Endodermal cell (in vitro differentiated cells): ENCODE measurements at places on chromosomes 2 and 18. TPM values are rescaled to one million over a fixed set of nuclear protein-coding genes. Genes with fewer than 3 reads are reported as not detected.
A peak's percentile ranks its signal among the peaks of the same experiment; 100 is the strongest.

DNA sequence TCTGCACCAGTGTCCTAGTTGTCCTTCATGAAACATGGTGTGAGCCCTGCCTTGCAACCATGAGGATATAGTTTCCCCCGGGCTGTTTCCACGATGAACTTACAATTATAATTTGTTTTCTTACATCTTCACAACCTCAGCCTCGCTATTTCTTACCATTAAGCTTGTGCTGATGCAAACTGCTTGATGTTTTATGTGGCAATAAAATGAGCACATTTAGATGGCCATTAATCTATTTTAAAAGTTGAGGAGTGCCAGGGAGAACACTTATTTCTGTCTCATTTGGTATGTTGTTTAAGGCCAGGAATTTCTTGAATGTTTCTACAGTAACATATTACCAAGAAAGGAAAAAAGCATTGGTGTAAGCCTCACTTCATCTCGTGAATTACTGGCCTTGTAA lies 214.5 kb upstream of the SLC8A1 start:
- DNase-seq: no peak
- H3K4me1 ChIP-seq: no peaks in the 10 kb centered on the region
- no peak overlapping the region for H3K4me3 ChIP-seq
- H3K27me3 ChIP-seq: no peaks in the 10 kb centered on the region
- no peaks in the 10 kb centered on the region for H3K36me3 ChIP-seq

DNA sequence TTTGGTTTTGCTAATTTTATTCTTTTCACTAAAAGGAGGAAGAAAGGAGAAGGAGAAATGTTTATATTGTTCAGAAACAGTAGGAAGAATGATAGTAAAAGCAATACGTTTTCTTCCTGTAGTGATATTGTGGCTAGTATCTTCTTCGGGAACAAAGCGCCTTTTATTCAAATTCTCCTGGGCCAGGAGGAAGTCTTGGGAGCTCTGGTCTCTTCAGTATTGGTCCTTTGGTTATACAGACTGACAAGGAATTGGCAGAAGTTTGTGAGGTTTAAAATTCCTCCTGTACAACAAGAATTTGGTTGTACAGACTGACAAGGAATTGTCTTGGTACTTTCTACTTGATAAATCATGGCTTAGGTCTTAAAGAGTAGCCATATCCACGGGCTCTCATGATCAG lies 9.9 kb downstream of the GIGYF2 start:
- H3K4me1 ChIP-seq: no peaks in the 10 kb centered on the region
- peaks cover 51% of the 10 kb centered on the region for H3K36me3 ChIP-seq
- no peak overlapping the region for H3K27ac ChIP-seq
- no peaks in the 10 kb centered on the region for H3K27me3 ChIP-seq
- DNase-seq: no peak

DNA sequence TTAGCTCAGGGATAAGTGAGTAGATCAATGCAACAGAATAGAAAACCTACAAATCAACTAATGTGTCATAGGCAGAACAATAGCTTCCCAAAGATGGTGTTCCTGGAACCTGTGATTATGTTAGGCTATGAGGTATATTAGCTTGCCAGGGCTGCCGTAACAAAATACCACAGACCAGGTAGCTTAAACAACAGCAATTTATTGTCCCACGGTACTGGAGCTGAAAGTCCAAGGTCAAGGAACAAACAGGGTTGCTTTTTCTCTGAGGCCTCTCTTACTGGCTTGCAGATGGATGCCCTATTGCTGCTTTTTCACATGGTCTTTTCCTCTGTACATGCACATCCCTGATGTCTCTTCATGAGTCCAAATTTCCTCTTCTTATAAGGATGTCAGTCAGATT lies 354.9 kb downstream of the TNS1 start:
- H3K4me3 ChIP-seq: no peak overlapping the region
- no peak for DNase-seq
- H3K4me1 ChIP-seq: peaks cover 8% of the 10 kb centered on the region
- no peaks in the 10 kb centered on the region for H3K36me3 ChIP-seq

- peak overlapping the region; percentile 49 for H3K27ac ChIP-seq
- no peaks in the 10 kb centered on the region for H3K27me3 ChIP-seq
- DNase-seq: no peak
- peak overlapping the region; percentile 73 for H3K4me3 ChIP-seq
- H3K4me1 ChIP-seq: no peaks in the 10 kb centered on the region
- H3K36me3 ChIP-seq: peaks cover 21% of the 10 kb centered on the region
Observed at GRCh38 chr18:13676471-13676870, 49.9 kb downstream of the FAM210A start.

DNA sequence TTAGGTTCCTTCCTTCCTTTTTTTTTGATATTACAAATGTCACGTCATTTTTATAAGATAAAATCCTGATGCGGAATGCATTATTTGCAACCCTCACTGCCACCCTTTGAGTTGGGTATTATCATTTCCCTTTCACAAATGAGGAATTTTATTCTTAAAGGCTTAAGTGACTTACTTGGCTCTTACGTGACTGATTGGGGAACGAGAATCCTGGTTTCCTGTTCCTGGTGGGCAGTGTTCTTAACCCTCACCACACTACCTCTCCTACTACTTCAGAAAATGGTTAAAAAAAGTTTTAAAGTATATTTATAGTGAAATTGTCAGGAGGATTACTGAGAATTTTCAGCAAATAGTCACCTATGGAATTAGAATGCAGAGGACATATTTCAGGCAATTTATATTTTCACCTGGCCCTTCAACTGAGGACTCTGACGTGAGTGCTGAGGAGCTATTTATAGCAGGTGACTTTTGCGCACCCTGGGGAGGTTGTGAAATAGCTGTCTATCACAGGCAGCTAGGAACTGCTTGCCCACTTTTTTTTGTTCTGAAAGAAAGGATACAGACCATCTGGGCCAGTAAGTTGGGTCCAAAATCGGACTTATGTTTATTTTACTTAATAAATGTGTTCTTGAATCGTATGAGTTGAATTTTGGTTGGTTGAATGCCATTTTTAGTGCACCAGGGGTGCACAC lies 18.7 kb upstream of the RASGRP3 start:
- no peaks in the 10 kb centered on the region for H3K4me1 ChIP-seq
- H3K27me3 ChIP-seq: no peaks in the 10 kb centered on the region
- H3K36me3 ChIP-seq: no peaks in the 10 kb centered on the region

- no peak overlapping the region for H3K27ac ChIP-seq
- no peak for DNase-seq
- H3K4me1 ChIP-seq: no peaks in the 10 kb centered on the region
- no peak overlapping the region for H3K4me3 ChIP-seq
- H3K27me3 ChIP-seq: no peaks in the 10 kb centered on the region
Observed at GRCh38 chr2:95329891-95330793, 33.0 kb downstream of the KCNIP3 start.

DNA sequence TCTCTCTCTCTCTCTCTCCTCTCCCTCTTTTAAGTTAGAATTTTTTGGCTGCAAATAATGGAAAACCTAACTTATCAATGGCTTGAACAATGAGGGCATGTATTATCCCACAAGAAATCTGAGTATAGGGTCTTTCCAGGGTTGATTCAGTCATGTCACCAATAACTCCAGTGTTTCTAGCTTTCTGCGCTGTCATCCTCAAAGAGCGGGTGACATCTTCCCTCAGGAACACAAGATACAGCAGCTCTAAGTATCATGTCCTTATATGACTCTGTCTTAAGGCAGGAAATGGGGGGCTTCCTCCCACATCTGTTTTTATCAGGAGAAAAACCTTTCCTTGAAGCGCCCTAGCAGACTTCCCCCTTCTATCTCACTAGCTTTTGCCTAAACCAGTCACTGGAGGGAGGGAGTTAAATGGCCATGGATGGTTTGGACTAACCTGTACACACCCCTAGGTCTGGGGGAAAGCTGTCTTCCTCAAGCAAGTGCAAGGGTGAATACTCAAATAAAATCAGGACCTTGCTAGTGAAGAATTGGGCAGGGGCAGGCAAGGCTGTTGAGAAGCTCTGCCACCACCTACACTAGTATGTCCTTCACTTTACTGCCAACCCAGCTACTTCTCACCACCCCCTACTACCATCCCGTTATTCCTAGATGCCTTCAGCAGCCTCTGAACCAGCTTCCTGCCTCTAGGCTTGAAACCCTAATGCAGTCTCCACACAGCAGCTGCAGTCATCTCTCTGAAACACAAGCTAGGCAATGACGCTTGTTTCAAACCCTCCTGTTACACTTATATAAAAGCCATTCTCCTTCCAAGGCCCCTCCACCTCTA lies 7.5 kb upstream of the TUBA4A start:
- no peak overlapping the region for H3K27ac ChIP-seq
- H3K36me3 ChIP-seq: no peaks in the 10 kb centered on the region
- DNase-seq: no peak
- no peak overlapping the region for H3K4me3 ChIP-seq
- peaks cover 27% of the 10 kb centered on the region for H3K27me3 ChIP-seq

- H3K36me3 ChIP-seq: no peaks in the 10 kb centered on the region
- H3K27me3 ChIP-seq: no peaks in the 10 kb centered on the region
- no peak for DNase-seq
Observed at GRCh38 chr18:8769509-8770095, 64.2 kb downstream of the MTCL1 start.

DNA sequence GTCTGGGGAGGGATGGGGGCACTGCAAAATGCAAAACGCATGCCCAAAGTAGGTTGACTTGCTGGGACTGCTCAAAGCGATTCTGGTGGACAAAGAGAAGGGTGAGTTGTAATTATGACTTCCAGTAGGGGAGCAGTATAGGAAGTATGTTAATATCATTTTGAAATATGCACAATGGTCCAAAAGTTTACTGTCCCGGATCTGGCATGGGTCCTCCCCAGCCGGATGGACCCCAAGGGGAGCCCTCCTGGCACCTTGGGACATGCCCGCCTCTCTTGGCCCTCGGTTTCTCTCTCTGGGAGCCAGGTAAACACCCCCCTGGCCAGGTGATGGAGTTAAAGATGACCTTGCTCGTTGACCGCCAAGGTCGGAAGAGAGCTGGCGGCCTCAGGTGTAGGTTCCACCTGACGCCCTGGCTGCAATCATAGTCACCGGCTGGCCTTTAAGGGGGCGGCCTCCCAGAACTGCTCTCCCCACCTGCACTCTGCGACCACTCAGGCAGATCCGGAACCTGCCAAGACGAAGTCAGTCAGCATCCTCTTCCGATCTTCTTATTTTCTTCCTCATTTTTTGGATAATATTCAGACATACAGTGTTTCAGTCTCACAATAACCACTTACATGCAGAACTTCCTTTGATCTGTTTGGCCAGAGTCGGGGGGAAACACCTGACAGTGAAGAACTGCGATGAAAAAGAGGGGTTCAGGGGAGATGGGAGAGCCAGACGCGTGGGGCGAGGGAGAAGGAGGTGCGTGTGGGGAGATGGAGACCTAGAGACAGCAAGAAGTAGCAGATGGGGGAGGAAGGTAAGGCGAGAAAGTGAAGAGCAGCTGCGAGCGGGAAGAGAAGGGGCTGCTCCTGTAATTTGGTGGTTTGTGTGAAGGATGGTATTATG lies 148.3 kb downstream of the MEIS1 start:
- peak; percentile 56 for DNase-seq
- H3K27ac ChIP-seq: no peak overlapping the region
- peaks cover 79% of the 10 kb centered on the region for H3K27me3 ChIP-seq
- H3K36me3 ChIP-seq: no peaks in the 10 kb centered on the region

GRCh38 chr2:84788498-84788897 lies 92.4 kb downstream of the TRABD2A start:
- H3K4me3 ChIP-seq: no peak overlapping the region
- no peaks in the 10 kb centered on the region for H3K36me3 ChIP-seq
- H3K4me1 ChIP-seq: no peaks in the 10 kb centered on the region
- no peak overlapping the region for H3K27ac ChIP-seq
- no peak for DNase-seq

DNA sequence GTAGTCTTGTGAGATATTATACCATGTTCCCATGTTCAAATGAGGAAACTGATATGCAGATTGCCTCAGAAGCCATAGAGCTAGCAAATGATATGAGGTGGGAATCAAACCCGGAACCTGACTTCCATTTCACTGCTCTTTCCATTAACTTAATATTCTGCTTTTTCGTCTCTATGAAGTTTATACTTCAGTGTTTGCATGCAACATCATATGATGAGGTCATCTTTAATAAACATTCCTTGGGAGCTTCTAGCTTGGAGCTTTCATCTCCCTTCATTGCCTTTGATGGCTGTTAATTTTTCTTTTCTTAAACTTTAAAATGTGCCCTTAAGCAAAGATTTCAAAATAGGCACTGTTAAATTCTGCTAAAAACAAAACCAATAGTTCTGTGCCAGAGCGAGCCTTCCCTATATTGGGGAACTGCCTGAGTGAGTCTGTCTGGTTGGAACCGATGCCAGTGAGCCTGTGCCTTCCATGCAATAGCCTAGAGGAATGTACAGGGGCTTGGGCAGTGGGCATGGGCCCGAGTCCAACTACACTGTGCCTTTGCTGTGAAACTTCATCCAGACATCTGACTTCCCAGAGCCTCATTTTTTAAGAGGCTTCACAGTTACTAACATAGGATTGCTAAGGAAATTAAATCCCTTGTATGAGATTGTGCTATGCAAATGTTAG lies 91.1 kb upstream of the TMEM200C start:
- H3K27ac ChIP-seq: no peak overlapping the region
- no peaks in the 10 kb centered on the region for H3K4me1 ChIP-seq
- no peak overlapping the region for H3K4me3 ChIP-seq
- DNase-seq: peak; percentile 5
- H3K36me3 ChIP-seq: no peaks in the 10 kb centered on the region

GRCh38 chr18:74597034-74597661 lies 522 bp upstream of the ZNF407 start:
- peaks cover 5% of the 10 kb centered on the region for H3K36me3 ChIP-seq
- peak; percentile 84 for DNase-seq
- no peaks in the 10 kb centered on the region for H3K27me3 ChIP-seq
- peak overlapping the region; percentile 97 for H3K4me3 ChIP-seq

DNA sequence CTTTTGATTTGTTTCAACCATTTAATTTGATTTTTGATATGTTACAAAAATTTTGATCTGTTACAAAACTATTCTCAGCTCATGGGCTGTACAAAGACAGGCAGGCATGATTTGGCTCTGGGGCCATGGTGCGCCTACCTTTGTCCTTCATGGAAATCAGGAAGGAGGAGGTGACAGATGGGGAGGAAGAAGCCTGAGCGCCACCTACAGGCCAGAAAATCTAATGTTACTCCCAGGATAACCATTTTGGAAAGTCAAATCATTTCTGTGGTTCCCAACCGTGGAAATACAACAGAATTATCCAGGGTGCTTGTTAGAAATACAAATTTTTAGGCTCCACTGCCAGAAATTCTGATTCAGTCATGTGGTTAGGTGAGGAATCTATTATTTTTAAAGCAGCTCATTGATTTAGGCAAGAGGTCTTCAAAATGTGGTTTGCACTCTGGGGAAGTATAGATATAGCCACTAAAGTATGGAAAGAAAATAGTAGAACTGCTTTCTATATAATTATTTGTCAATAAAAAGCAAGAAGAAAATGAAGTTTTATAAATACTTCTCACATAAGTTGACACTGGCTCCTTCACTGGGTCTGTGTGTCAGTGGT lies 93.9 kb downstream of the EVA1A start:
- no peak overlapping the region for H3K27ac ChIP-seq
- H3K4me3 ChIP-seq: no peak overlapping the region
- peaks cover 7% of the 10 kb centered on the region for H3K27me3 ChIP-seq
- H3K4me1 ChIP-seq: peaks cover 6% of the 10 kb centered on the region
- H3K36me3 ChIP-seq: no peaks in the 10 kb centered on the region

The SERPINB12 gene
- not detected in 3 replicates for total RNA-seq

The LPIN1 gene
- total RNA-seq: 24.3 to 36.8 TPM (median 24.5 TPM) in 3 replicates

The PRSS56 gene
- not detected in 3 replicates for total RNA-seq
